Activated CD4-positive, alpha-beta T cell treated with anti-CD3 and anti-CD28 coated beads, Interleukin-2, amount 10 ng/mL, durations not matched to agents 7 days and 5 days (primary cell): ENCODE measurements at places on chromosomes 5 and 9. TPM values are rescaled to one million over a fixed set of nuclear protein-coding genes. Genes with fewer than 3 reads are reported as not detected.

DNA sequence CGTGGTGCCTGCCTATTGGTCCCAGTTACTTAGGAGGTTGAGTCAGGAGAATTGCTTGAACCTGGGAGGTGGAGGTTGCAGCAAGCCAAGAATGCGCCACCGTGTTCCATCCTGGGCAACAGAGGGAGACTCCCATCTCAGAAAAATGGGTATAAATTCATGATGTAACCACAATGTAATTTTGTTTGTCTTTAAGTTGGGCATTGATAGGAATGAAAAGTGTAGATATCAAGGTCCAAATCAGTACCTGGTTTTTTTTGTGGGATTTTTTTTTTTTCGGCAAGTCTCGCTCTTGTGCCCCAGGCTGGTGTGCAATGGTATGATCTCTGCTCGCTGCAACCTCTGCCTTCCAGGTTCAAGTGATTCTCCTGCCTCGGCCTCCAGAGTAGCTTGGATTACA is 7.4 kb downstream of the NPM1 start:
- DNase-seq: no peak

DNA sequence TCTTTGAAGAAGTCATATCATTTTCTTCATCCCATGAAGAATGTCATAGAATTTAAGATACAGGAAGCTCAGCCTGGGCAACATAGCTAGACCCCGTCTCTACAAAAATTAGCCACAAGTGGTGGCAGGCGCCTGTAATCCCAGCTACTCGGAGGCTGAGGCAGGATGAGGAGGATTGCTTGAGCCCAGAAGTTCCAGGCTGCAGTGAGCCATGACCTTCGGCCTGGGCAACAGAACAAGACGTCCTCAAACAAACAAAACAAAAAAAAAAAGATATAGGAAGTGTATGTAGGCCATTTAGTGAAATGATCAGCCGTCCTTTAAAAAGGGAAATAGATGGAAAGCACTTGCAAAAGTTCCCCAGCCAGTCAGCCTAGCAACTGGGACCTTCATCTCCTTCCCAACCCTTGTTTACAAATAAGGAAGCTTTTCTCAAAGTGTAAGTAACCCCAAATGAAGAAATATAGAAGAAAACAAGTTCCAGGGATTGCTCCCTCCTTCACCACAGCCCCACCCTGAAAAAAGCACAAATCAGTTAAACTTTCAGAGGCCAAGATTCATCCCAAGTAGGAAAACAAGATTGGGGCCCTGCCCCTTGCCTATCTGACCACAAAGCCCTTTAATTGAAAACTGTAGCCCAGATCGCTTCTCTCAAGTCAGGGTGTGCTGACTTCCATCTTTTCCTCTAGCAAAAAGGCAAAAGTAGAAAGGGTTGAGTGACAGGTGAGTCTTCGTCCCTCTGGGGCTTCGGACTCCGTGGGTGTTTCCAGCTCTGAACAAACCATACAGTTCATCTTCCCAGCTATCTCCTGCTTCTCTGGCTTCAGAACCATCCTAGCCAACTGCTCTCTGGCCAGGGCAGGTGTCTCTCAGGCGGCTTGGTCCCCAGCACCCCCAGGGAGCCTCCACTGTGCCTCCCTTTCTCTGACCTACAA is 1.2 kb downstream of the SLC31A2 start:
- no peak for DNase-seq

DNA sequence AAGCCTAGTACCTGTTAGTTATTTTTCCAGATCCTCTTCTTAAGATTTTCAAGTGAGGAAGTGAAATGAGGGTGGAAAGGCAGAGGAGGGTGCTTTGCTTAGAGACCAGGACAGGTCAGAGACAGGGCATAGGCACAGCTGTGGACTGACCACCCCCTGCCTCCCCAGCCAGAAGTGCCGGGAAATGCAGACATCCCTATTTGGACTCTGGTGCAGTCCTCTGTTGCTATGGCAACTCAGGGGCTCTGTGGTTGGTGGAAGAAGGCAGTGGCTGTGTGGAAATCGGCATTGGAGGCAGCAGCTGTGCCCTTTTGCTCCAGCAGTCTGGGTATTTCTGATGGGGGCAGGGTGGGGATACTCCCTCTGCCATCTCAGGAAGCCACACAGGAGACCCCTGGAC is 43.3 kb upstream of the NDFIP1 start:
- no peak for DNase-seq

DNA sequence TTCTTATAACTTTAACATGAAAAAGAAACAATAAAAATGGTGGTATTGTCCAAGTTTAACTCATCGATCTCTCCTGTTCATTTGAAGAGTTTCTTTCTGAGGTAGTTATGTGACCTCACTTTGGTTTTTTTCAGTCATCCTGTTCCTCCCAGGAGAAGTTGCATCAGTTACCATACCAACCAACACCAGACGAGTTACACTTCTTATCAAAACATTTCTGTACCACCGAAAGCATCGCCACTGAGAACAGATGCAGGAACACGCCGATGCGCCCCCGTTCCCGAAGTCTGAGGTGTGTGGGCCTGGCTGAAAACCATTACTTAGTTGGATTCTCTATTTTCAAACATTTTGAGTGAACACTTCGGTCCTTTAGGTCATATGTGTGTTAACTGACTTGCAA is 96.3 kb downstream of the CD180 start:
- no peak for DNase-seq

DNA sequence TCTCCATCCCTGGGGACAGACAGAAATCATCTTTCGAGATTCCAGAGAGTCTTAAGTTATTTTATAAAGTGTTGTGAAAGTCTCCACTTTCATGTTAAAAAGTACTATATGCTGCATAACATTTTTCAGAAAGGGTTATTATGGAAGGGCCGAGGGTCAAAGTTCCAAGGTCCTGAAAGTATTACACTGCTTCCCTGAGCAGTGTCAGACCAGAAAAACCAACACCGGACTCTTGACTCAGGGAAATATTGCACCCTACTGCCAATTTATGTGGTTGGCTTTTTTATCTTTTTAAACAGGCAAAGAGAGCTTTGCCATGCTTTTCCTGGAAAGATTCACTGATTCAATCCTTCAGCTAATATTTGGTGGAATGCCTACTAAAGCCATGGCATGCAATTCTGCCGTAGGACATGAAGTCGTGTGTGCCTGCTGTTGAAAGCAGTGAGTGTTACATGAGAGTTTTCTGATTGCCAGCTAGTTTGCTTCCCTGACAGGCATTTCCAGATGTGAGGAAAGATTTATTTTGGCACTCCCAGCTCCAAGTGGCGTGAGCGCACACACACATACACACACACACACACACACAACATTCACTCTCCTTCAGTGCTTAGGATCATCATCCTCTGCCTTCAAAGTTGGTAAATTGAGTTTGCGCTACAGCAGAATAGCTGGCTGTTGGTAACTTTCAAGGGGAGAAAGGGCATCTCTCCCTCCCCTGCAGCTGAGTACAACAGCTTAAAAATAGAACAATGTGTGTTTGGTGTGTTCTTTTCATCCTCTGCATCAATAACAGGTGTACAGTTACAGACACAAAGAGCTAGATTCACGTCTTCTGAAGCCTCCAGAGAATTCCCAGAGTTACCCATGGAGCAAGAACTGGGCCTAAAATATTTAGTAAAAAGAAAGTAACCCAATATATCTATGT is 45.6 kb downstream of the SLC1A3 start:
- no peak for DNase-seq

The C9 gene
- total RNA-seq: not detected

The SPOCK1 gene
- total RNA-seq: 0.15 TPM

DNA sequence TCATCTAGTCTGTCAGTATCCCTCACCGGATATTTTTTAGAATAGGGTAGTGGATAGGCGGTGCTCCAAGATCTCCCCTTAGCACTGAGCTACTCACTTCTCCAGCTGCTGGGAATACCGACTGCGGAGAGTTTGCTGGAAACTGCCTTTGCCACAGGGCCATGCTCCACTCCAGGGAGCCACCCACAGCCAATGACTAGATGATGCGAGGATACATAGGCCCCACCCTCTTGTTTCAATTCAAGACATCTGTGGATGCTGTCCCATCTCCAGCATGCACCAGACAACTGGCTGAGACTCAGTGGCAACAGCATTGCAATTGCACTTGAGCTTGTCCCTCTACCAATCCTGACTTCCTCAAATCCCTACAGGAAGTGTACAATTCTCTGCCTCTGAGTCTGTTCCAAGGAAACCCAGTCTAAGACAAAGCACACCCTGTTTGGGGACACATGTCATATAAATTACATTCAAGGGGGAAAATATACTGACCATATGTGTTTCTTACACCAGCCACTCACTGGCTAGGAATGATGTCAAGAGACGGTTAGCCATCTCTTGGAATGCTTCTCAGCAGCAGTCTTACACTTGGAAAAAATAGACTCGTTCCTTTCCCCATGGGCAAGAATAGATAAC is 312.6 kb upstream of the KIF2A start:
- no peak for DNase-seq

DNA sequence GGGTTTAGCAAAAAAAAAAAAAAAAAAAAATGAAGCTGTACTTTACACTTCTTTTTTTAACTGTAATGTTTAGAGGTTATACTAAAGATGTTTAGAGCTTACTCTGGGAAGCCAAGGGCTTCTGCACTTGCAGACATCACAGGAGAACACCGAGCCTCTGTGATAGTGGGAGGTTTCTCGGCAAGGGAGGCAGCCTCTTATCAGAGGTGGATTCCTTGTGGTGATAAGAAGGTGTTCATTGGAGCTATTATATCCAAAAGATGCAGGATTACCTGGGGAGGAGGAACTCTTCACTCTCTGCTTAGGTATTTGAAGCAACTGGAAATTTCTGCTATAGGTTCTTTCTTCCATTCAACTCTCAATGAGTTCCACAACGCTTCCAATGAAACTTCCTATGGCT is 171.2 kb upstream of the SLC12A2 start:
- no peak for DNase-seq

- no peak for DNase-seq
Measured at GRCh38 chr5:163677092-163677491, 171.7 kb downstream of the MAT2B start.

The SPATA31D4 gene
- not detected for total RNA-seq

- DNase-seq: no peak
Measured at GRCh38 chr9:117335837-117336433, 78.9 kb downstream of the ASTN2 start.

The PCDHB2 gene
- total RNA-seq: not detected

GRCh38 chr5:10123254-10123989 is 126.3 kb downstream of the ATPSCKMT start:
- no peak for DNase-seq

DNA sequence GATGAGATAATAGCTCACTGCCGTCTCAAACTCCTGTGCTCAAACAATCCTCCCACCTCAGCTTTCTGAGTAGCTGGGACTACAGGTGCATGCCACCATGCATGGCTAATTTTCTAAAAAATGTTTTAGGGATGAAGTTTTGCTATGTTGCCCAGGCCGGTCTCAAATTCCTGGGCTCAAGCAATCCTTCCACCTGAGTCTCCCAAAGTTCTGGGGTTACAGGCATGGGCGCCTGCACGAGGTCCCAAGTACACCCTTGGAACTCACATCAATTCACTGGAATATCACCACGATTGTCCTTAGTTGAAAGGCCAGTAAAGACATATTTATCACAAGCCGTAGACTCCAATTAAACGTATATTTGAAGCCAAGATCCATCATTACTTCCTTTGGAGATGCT is 184.6 kb downstream of the IRX1 start:
- no peak for DNase-seq

GRCh38 chr9:34809504-34810186 is 99.7 kb upstream of the CCL21 start:
- DNase-seq: no peak

- peak; percentile 69 for DNase-seq
Measured at GRCh38 chr5:54743997-54744788, 226.6 kb downstream of the SNX18 start.

DNA sequence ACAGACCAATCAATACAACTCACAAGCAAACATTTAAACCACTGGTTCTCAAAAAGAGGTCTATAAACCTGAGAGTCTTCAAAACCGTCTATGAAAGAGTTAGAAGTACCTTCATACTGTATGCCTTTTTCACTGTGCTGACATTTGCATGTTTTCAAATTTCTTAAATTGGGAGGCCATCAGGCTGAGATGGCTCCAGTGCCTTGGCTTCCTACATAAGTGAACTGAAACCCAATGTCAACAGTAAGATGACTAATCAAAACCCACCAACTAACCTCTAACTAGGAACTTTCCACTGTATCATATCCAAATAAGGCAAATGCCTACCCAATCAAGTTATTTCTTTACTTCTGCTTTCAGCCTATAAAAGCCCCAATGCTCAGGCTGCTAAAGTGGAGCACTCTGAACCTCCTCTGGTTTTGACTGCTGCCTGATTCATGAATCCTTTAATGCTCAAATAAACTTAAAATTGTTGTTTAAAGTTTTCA is 35.1 kb downstream of the FAM13B start:
- no peak for DNase-seq

DNA sequence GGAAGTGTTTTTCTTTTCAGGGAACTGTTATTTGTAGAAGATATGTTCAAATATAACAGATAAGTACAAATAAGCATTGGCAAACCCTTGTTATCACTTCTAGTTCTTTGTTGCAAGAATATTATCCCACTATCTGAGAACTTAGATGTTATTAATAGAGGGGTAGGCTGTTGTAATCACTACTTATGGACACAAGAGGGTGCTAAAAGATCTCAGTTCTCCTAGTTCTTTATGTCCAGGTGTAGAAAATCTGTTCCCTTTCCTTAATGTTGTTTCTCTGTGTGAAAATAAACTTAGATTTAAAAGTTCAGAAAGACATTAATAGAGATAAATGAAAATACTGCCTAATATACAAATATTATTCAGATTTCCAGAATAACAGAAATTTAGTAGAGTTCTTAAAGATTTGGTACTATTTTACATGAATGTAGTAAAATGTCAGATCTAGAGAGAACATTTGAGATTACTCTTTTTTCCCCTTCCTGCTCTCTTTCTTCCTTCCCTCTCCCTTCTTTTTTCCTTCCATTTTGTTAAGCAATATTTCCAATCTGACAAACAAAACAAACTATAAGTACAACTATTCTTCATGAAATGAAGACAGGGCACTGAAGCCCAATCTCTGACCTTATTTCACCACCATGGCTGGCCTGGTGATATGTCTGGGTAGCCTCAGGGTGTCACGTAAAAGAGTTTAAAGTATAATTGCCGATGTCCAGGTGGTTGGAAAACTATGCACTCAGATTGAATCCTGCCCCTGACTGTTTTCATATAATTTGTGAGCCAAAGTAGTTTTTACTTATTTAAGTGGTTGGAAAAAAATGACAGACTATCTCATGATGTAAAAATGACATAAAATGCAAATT is 43.6 kb upstream of the C5orf46 start:
- DNase-seq: no peak

- no peak for DNase-seq
Measured at GRCh38 chr5:17895288-17896033, 261.2 kb downstream of the TAF11L14 start.

GRCh38 chr9:76608575-76609273 is 149.7 kb downstream of the GCNT1 start:
- DNase-seq: no peak

GRCh38 chr9:101026824-101027223 is 1.7 kb upstream of the PLPPR1 start:
- no peak for DNase-seq

The DAB2 gene
- not detected for total RNA-seq

- no peak for DNase-seq
Measured at GRCh38 chr5:149425729-149426128, 46.6 kb upstream of the IL17B start.
